ENCODE measurements at places on chromosomes 11 and 22.

DNA sequence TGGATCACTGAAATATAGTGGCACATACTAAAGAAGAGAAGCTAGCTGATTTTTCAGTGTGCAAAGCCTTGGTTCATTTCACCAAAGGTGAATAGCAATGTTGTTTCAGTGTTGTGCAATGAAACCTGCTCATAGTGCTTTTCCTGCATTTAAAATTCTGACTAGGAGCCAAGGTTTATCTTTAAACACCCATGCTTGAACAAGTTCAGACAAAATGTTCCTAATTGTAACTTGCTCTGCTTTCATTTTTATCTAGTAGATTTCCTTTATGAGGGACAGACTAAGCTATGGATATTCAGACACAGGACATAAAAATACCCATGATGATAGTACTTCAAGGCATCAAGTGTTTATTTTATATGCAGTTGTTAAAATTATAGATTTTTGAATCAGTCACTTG is 47.7 kb downstream of the BBOX1 start:
- no peak for DNase-seq

- no peak for DNase-seq
These were observed 25.2 kb downstream of the RAB39A start for GRCh38 chr11:107953446-107953845.

DNA sequence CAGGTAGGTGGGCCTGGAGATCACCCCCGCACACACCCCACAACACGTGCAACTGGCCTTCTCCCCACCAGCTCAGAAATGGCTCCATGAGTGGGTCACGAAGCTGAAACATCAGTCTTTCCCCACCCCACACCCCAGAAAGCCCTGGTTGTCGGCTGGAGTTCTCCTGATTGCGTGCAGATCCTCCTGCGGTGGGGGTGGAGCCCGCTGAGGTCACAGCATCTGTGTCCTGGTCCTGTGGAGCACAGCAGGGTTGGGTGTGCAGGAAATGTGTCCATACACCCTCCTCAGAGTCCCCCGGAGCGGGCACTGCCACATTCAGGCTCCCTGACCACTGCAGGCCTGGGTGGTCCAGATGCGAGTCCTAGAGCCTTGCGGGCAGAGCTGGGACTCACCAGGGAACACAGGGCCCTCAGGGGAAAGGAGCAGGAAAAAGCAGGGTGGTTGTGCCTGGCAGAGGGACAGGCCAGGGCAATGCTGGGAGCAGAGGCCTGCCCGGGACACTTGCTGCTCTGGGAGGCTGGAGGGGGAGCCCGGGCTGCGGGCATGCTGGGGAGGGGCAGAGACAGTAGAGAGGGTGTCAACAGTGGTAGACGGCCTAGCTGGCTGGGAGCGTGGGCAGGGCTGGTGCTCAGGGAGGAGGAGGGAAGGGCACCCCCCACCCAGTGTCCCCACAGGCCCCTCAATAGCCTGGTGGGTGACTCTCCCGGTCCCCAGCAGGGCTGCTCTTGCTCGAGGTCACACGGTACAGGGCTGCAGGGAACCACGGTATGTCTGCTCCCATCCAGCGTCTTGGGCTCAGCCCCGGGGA is 42.4 kb upstream of the PPARA start:
- DNase-seq = no peak

DNA sequence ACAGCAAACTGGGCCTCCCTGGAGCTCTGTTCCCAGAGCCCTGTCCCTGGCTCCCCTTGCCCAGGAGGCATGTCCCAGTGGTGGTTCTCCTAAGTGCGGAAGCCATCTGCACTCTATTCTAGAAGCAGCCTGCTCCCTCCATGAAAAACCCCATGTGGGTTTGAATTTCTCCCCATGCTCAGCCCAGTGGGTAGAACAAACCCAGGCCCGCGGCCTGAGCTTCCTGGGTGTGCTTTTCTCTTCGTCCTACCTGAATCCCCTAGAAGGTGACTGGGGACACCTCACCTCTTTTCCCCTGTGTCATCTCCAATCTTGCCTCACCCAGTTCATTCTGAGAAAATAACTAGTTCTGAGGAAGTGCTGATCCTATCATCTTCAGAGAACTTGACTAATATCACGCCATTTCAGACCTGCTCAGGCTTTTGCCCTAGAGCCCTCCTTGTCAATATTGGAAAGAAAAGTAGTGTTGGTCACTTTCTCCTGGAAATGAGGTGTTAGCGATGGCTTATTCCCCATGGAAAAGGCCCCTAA is 15.9 kb downstream of the IL10RA start:
- DNase-seq = no peak

- DNase-seq = peak; percentile 33
These were observed 32.4 kb downstream of the NF2 start for GRCh38 chr22:29635734-29636357.

Data from iPS DF 6.9 (cell line).